Stimulated activated CD4-positive, alpha-beta T cell treated with anti-CD3 and anti-CD28 coated beads, TNF-alpha, amount 100 ng/mL, for 24 hours (primary cell): ENCODE measurements at places on chromosomes 16 and 17.

GRCh38 chr17:10061111-10061845 lies 137.1 kb downstream of the GAS7 start:
- no peak for DNase-seq

DNA sequence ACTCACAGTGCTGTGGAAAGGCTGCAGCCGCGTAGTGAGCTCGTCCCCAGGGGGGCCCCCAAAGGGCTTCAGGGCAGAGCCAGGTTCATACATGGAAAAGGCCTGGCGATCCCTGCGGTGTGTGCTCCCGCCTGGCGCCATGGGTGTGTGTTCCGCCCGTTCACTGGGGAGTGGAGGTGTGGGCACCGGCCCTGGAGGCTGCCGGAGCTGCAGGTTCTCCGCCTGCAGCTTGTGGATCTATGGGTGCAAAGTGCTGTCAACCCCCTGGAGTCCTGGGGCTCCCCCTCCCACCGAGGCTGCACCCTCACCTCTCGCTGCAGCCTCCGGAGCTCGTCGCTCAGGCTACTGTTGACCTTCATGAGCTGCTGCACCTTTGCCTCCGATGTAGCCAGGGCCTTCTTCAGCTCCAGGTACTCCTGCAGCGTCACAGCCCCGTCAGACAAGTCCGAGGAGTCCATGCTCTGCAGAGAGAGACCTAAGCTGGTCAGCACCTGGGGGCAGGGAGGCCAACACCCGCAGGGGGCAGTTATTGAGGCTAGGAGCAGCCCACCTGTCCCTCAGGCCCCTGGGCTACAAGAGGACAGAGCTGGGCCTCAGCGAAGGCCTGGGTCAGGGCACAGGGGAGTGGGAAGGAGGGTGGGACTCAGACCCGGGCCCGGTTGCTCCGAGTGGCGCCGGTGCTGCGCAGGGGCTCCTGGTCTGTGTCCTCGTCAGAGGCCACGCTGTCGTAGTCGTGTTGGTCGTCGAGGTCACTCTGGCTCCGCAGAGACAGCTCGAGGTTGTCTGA lies 7.9 kb downstream of the TP53I13 start:
- DNase-seq = no peak

DNA sequence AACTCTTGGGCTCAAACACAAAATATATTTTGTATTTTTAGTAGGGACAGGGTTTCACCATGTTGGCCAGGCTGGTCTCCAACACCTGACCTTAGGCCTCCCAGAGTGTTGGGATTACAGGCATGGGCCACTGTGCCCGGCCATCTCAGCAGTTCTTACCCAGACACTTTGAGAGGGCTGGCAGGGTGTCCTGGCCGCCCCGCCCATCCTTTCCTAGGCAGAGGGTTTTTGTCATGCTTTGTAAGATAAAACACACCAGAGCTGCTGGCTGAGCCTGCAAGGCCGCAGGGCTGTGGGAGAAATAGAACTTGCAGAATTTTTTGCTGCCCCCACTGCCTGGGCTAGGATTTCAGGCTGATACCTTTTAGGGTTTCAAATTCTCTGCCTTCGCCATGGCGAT lies 8.7 kb downstream of the PPL start:
- DNase-seq = no peak

DNA sequence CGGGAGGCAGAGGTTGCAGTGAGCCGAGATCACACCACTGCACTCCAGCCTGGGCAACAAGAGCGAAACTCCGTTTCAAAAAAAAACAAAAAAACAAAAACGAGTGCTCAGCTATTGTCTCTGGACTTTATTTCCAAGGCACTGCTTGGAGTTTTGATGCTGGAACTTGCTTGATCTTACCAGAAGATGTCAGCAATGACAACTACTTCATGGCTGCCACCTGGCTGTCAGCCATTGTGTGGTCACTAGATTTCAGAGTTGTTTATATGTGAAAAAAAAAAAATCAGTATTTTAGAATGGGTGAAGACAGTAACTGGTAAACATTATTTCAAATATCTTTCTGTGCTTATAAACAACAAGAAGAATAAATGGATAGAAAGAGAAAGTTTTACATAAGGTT lies 26.3 kb upstream of the OR4D1 start:
- DNase-seq = no peak

- DNase-seq = no peak
Measured at GRCh38 chr16:2897110-2897509, 14.1 kb downstream of the FLYWCH2 start.

DNA sequence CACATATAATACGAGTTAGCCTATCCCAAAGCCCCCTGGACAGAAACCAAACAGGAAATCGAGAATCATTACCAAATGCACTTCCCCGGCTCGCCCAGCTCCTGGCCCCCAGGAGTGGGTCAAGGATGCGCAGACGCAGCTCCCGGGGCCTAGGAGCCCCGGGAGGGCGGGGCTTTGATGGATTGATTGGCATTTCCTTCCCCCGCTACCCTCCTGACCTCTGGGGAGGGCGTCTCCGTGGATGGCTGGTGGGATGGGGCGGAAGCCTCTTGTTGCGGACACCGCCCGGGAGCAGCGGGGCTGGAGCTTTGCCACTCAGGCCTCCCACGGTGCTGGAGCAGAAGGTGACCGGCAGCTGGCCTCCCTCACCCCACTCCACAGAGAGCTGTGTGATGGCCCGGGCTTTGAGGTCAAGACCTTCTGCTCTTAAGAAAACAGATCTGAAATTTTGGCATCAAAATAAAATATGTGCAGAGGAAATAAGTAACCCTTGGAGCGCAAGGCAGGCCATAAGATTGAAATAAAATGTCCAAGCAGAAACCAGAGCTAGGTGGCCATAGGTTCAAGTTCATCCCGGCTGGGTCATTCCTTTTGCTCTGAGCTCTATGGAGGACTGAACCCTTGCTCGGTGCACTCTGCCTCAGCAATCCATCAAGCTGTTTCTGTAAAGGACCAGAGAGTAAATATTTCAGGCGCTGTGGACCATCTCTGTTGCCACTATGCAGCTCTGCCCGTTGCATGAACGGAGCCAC lies 262.3 kb downstream of the SOX9 start:
- DNase-seq = no peak

DNA sequence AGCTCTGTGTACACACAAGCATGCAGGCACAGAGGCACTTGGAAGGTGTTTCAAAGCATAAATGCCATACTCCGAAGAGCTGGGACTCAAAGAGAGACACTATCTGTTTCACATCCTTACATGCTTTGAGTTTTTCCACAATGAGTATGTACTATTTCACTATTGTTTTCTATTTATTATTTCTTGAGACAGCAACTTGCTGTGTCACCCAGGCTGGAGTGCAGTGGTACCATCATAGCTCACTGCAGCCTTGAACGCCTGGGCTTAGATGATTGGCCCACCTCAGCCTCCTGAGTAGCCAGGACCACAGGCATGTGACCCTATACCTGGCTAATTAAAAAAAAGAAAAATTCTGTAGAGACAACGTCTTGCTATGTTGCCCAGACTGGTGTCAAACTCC lies 31.6 kb downstream of the CYB5D2 start:
- no peak for DNase-seq

DNA sequence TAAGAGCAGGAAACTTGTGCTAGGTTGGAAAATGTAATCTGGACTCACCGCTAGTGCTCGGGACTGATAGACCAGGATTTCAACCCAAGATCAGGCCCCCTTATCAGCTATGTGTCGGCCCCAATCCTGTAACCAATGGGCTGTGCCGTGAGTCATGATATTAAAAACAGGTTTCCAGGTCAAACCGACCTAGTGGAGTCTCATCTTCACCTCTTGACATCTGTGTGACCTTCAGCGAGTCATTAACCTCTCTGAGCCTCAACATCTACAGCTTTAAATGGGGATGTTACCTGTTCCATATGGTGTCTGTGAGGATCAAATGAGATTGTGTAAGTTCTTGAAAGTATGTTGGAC lies 512 bp downstream of the PMM2 start:
- DNase-seq = no peak

DNA sequence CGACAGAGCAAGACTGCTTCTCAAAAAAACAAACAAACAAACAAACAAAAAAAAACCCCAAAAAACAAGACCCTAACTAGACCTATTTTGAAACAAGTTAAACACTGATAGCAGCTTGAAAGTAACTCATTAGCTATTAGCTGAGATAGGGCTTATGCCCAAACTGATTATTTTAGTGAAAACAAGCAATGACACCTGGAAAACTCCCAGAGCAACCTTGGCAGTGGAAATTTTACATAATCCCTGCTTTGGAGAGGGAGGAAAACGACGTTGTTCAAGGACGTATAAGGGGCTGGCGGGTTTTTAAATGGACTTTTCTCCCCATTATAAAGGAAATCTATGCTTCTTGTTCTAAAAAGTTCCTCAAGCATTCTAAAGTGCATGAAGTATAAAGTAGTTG lies 45.4 kb upstream of the AQP8 start:
- DNase-seq = no peak

GRCh38 chr16:50458667-50459495 lies 89.3 kb upstream of the NKD1 start:
- no peak for DNase-seq

DNA sequence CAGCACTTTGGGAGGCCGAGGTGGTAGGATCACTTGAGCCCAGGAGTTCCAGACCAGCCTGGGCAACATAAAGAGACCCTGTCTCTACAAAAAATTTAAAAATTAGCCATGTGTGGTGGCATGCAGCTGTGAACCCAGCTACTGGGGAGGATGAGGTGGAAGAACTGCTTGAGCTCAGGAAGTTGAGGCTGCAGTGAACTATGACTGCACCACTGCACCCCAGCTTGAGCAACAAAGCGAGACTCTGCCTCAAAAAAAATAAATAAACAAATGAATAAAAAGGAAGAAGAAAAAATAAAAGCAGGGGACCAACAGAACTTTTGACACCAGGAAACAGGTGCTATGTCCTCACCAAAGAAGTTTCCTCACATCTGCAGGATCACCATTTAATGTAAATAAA lies 14.2 kb downstream of the TERF2 start:
- DNase-seq = no peak

GRCh38 chr17:29238133-29238850 lies 8.4 kb upstream of the CRYBA1 start:
- DNase-seq = no peak

DNA sequence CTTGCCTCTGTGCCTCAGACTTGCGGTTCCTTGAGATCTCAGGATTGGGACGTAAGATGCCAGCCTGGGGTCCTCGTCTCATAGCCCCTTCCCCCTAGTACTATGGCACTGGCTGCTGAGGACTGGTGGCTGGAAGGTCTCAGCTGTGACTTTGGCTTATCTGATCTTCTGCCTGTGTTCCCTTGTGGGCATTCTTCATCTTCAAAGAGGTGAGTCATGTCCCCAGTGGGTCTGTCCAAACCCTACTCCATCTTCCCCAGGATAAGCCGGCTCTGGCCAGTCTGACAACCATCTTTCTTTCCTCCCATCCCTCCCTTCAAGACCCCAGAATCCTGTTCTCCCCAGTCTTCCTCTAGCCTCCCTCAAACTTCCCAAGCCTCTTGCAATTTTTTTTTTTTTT lies 3.6 kb downstream of the CD19 start:
- no peak for DNase-seq

DNA sequence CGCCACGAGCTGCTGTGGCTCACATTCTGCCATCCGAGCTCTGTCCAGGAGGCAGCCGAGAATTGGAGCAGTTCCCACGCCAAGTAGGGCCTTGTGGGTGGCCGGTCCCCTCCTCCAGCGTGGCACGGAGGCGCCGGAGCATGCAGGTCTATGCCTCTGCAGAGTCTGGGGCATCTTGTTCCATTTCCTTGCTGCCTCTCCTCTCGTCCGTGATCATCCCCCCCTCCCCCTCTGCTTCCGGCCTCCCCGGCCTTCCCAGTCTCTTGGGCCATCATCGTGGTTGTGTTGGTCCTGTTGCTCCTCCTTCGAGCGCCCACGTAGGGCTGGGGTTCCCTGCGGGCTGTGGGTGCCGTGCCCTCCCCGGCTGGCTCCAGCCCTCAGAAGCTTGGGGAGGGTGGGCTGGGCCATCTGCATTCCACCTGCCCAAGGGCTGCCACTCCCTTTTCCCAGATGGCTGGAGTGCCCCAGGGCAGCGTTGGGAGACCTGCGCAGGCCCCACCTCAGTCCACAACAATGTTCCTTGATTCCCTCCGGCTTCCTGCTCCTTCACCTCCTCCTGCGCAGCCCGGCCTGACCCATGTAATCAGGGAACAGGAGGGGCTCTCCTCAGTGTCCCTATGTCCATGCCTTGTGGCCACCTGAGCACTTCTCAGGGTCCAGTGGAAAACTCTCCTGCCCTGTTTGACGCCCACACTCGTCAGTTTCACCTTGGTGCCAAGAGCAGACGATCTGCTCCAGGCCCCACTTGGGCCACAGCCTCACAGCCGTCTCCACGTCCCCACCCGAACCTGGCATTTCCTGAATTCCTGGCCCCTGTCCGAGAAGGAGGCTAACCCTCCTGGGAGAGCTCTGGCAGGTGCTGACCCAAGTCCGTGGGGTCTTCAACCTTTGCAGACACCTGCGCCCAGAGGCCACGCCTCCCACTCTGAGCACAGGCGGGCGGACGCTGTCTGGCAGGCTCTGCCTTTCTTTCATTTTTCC lies 37.1 kb downstream of the BAIAP2 start:
- DNase-seq = no peak

GRCh38 chr16:46961373-46962353 lies 11.8 kb downstream of the DNAJA2 start:
- peak; percentile 17 for DNase-seq

DNA sequence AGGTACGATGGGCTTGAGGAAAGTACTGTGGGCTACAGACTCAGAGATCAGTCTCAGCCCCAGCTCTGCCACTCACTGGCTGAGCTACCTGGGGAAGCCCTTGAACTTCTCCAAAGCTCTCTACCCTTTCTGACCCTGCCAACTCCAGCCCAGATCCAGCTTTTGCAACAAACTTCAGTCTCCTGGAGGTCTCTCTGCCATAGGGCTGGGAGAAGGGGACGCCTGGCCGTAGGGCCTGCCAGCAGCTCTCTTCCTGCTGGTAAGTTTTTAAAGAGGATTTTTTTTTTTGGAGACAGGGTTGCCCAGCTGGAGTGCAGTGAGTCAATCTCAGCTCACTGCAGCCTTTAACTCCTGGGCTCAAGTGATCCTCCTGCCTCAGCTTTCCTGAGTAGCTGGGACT lies 11.5 kb downstream of the INPP5K start:
- no peak for DNase-seq

- no peak for DNase-seq
Measured at GRCh38 chr17:27531469-27531961, 75.3 kb downstream of the KSR1 start.
